Left renal pelvis (tissue), 4 donors: ENCODE measurements at places on chromosomes 2 and 18. TPM values are rescaled to one million over a fixed set of nuclear protein-coding genes. Genes with fewer than 3 reads are reported as not detected.

Gene NEU2
- polyA plus RNA-seq, result not detected

Gene SPR
- polyA plus RNA-seq, result 12.1 TPM

Gene RAB6C
- polyA plus RNA-seq, result 0.30 TPM

Gene AFF3
- polyA plus RNA-seq, result 72.9 TPM

Gene ZNF532
- 95.5 TPM for polyA plus RNA-seq

Gene NLRC4
- 1.4 TPM for polyA plus RNA-seq

Gene TFCP2L1
- 60.3 TPM for polyA plus RNA-seq

Gene PSMA8
- not detected for polyA plus RNA-seq

Gene CAPN14
- 0.07 TPM for polyA plus RNA-seq

Gene LHCGR
- polyA plus RNA-seq, result 0.35 TPM

Gene HOXD3
- polyA plus RNA-seq, result 26.0 TPM

Gene ERFE
- polyA plus RNA-seq, result 0.70 TPM

Gene DSG4
- polyA plus RNA-seq, result 0.04 TPM

Gene TIA1
- polyA plus RNA-seq, result 561 TPM

GRCh38 chr2:51667679-51668078, 635.7 kb upstream of the NRXN1 start:
- DNase-seq, result no peak

DNA sequence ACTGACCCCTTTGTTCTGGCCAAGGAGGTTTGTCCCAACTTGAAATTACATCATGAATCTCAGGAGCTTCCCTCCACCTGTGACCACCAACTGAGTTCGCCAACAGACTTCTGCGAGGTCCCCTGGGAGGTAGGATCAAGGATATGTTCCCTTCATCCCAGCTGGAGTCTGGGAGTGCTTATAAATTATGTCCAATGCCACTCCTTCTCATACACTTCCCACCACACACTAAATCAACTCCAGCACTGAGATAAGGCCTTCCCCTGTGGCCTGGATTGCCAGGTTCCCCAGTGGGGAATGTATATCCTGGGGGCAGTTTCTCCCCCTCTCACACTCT, 99.2 kb downstream of the RND3 start:
- no peak for DNase-seq

- no peak for DNase-seq
Observed at GRCh38 chr2:232104076-232104646, 142.6 kb downstream of the DIS3L2 start.

DNA sequence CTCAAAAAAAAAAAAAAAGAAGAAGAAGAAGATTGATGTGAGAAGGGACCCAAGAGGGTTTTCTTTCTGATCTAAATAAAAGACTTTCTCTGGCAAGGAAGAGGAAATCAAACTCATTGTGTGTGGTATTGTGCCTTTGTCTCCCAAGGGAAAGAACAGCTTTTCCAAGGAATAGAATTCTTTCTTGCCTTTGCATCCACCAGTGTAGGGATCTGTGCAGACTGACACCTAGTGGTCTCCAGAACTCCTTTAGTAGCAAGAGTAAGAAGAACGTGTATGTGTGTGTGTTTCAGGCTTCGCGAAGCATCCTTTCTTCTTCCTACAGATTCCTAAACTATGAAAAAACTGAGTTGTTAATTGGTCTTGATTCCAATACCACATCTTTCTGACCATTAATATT, 33.5 kb upstream of the CRIM1 start:
- DNase-seq, result peak; percentile 30

DNA sequence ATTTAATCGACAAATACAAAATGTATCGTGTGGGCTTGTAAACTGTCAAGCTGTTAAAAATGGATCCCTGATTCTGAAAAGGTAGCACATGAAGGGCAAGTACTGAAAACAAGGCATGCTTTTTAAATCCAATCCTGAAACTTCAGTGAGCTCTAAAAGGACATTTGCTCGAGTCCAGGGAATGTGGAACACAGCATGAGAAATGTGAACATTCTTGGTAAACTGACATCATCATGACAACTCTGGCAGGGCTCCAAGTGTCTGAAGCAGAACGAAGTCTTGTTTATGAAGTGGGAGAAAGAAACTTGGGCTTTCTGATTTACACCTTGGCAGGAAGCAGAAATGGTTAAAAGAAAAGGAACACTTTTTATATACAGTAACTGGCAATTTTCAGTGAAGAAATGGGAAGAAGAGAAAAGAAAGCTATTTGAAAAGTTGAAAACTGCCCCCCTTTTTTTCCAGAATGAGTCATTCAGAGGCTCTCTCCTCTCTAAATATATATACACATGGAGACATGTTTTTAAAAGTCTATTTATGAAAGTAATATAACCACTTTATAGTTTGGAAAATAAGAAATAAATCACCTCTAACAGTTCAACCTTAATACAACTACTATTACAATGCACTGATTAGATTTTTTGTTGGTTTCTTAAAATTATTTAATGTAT, 120.8 kb downstream of the GAREM1 start:
- DNase-seq, result peak; percentile 90

DNA sequence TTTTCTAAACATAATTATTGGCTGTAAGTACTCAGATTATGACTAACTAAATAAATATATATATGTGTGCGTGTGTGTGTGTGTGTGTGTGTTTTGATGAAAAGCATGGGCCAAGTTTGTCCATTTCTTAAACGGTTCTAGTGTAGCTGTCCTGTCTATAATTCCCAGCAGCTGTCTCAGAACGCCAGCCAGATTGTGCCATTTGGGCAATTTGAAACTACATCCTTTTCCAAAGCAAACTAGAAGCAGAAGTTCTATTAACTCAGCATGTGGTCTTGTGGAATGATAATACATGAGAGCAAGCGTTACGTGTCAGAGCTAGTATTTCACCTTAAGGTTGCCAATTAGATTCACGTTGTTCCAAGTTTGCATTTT, 1.7 kb downstream of the ARHGAP28 start:
- no peak for DNase-seq

GRCh38 chr18:29164020-29164706, 987.2 kb upstream of the CDH2 start:
- DNase-seq, result no peak

DNA sequence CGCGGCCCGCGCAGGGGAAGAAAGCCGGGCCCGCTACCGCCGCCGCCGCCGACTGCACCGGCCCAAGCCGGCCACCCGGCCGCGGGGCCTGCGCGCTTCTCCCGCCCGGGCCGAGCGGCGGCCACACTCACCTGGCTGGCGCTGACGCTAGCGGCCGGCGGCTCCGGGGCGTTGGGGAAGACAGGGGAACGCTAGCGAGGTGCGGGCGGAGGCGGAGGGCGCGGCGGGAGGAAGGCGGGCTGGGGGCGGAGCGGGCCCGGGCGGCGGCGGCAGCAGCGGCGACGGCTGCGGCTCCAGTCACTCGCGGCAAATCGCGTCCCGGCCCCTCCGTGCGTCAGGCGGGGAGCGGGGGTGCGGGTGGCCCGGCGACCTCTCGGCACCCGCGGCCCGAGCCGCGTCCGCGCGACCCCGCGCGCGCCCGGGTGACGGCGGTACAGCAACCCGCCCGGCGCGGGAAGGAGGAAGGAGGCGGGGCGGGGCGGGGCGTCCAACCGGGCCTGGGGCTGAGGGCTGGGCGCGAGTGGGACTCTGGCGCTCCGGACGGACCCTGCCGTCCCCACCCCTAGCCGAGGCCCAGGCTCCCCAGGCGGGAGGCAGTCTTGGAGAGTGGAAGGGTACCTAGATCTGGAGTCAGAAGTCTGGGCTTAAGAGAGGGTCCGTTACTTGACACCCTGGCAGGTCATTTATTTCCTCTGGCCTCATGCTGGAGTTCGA, at the start of gene SESTD1:
SESTD1 (minus strand) TSS at position 465 of the 714 bp plus-strand sequence. CDS start 72,991 bp downstream, outside the sequence.
- no peak for DNase-seq

DNA sequence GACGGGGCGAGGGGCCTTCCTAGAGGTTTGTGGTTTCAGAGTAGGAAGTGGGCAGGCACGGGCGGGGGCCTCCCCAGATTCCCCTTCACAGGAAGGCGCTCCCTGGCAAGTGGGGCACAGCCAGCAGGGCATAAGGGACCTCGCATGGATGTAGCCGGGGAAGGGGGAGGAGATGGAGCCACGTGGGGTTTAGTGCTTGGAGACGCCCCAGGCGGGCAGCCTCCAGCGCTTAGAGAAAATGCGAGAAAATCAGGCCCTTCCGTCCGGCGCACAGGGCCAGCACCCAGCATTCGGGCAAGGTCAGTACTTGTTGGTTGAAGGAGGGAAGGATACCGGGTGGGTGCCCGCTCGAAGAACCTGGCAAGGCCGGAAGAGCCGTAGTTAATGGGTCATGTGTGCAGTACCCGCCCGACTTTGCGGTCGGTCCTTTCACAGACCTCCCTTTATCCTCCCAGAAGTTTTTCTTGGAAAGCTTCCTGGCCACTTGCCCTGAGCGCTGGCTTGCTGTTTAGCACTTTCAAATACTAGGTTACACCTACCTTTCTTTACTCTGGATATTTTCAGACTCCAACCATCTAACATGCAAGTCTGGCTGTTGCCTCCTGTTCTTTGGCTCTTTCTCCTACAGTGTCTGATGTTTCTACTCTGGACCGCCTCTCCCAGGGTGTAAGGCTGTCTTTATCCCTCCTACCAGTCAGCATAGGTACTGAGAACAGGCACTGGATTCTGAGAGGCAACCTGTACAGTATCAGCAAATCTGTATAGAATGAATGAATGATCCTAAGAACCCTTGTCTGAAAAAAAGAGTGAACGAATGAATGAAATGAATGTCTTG, 78.1 kb downstream of the CIB4 start:
- DNase-seq, result no peak

DNA sequence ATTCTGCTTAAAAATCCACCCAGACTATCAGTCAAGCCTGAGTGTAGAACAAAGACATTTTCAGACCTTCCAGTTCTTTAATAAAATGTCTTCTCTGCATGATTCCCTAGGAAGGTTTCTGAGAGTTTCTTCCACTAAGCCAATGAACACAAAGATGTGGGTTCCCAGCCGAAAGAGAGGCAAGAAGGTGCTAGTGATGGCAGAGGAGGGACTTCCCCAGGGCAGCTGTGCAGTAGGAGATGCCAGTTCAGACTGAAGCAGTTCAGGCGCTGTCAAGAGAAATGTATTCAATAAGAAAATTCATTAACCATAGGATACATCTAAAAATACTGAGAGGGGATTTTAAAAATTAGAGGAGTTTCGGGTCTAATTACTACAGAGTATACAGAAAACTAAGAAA, 83.3 kb downstream of the RND3 start:
- no peak for DNase-seq

GRCh38 chr2:38499548-38500282, 103.0 kb downstream of the HNRNPLL start:
- no peak for DNase-seq

- DNase-seq, result no peak
Observed at GRCh38 chr2:215404348-215405012, 31.4 kb downstream of the FN1 start.

GRCh38 chr2:236607471-236608187, 38.0 kb downstream of the ACKR3 start:
- DNase-seq, result no peak

DNA sequence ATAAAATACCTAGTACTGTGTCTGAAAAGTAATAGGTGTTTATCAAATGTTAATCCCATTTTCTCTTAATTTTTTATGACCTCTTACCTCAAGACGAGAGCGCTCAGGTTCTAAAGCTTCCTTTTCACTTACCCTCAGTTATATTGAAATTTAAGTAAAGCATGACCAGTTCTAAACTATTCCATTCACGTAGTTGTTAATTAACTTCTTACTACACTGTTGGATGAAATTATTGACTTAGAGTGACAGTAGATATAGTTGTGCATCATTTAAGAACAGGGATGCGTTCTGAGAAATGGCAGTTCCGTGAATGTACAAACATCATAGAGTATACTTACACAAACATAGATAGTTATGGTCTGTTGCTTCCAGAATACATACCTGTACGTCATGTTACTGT, 20.1 kb upstream of the HTR2B start:
- no peak for DNase-seq

GRCh38 chr2:140472676-140473075, 1658.1 kb downstream of the LRP1B start:
- DNase-seq, result no peak

DNA sequence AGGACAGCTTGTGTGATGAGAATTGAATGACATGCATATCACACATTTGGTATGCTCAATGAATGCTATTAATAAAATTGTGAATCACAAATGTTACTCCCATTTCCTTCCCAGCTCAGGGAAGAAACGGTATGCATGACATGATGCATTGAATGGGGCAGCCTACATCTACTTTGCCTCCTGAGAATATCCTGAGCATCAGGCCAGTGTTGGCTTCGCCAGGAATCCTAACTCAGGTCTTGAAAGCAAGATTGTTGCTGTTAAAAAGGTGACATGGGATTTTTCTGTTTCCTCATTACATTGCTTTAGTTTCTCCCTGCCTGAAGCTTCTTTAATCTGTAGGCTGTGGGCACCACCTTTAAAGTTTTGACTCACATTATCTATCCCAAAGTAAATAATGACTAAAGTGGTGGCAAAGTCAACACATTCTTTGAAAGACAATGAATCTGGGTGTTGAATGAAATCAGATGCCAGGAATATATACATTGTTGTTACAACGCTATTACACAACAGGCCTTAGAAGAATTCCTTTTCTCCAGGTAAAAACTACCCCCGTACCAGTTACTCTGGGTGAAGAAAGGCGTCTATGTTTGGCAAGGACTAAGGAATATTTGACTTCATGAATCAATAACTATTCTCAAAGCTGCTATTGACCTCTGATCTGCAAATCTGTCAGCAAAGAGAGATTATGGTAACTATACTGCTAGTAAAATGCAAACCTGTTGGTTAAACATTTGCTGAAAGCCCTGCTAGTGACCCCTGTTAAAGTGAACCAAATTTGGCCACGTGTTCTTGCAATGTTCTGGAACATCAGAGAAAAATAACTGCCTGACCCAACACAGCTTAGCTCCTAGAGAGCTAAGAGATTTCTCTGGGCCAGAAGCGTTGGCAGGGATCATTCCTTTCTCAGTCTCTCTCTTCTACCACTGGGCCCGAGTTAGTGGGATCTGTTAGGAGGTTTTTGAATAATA, 30.5 kb upstream of the NEDD4L start:
- DNase-seq, result no peak

DNA sequence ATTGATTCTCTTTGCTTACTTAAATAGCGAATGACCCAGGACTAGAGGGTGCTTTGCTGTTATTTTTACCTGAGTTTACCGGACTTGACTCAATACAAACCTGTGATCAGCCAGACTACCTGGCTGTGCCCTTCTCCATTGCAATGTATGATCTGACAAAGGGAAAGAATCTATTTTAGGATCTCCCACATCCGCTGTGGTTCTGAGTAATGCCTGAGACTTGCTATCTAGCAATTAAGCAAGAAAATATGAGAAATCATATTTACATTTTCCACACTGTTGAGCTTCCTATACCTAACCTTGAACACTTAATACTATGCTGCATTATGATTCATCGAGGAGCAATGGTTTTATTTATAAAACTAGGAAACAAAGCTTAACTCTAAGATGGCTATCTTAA, 215.2 kb downstream of the RAD51AP2 start:
- DNase-seq, result no peak

- DNase-seq, result no peak
Observed at GRCh38 chr2:210795506-210795905, 239.1 kb downstream of the CPS1 start.

GRCh38 chr2:162919111-162919510, 80.5 kb upstream of the KCNH7 start:
- no peak for DNase-seq

GRCh38 chr2:204791230-204791629, 246.0 kb downstream of the PARD3B start:
- DNase-seq, result no peak
